ENCODE measurements at places on chromosomes 3 and 15. TPM values are rescaled to one million over a fixed set of nuclear protein-coding genes. Genes with fewer than 3 reads are reported as not detected.

Gene SLCO2A1
- under 0.01 TPM for total RNA-seq

Gene ACOX2
- total RNA-seq, result 22.9 TPM

Gene SERPINI2
- not detected for total RNA-seq

Gene LRRC34
- total RNA-seq, result 1.8 TPM

Data from smooth muscle cell of the pulmonary artery (primary cell).